ENCODE measurements at places on chromosomes 3 and 15.

GRCh38 chr15:49827311-49827710 lies 206.5 kb downstream of the DTWD1 start:
- no peak for DNase-seq

- DNase-seq = no peak
These were observed 726.4 kb upstream of the SGO1 start for GRCh38 chr3:20912406-20912805.

- peak; percentile 29 for DNase-seq
These were observed 128.4 kb upstream of the ZBED2 start for GRCh38 chr3:111723293-111724215.

GRCh38 chr3:78455712-78456433 lies 1311.9 kb downstream of the ROBO1 start:
- no peak for DNase-seq

DNA sequence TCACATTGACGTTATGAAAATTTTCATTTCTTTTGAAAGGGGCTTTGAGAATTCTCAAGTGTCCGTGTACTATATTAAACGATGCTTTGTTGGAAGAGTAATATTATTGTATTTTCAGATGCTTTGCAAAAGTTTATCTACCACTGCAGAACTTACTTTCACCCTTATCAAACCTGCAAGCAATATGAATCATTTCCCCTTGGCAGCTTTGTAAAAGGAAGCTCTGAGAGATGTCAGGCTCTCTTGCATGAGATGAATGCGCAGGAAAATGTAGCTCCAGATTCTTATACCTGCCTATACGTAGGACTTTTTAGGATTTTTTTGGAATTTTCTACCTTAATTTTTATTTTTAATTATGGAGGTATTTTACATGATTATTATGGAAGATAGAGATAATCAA lies 34.5 kb downstream of the GPD1L start:
- no peak for DNase-seq

DNA sequence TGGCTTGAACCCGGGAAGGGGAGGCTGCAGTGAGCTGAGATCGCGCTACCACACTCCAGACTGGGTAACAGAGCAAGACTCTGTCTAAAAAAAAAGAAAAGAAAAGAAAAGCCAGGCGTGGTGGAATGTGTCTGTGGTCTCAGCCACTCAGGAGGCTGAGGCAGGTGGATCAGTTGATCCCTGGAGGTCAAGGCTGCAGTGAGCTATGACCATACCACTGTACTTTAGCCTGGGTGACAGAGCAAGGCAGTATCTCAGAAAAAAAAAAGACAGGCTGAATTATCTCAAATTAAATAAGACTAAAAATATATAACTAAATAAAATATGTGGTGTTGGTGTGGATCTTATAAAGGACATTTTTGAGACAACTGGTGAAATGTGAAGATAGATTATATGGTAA lies 20.6 kb downstream of the SMARCC1 start:
- DNase-seq = no peak

DNA sequence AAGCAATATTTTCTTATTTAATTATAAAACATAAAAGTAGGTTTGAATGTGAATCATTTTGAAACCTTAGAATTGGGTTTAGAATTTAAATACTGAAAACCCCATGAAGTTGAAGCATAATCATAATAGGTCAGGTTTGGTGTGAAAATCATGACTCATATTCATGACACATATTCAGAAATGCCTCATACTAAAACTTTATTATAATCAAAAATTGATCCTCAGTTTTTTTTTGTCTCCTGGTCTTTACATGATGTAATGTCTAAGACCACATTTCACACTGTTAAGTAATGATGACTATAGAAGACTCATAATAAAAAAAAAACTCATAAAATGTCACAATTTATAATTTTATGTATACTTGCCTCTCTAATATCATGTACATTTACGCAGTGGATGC lies 190.4 kb downstream of the FOXP1 start:
- no peak for DNase-seq

GRCh38 chr3:57173687-57174086 lies 8.5 kb upstream of the IL17RD start:
- DNase-seq = no peak
